Activated CD8-positive, alpha-beta memory T cell treated with anti-CD3 and anti-CD28 coated beads, Interleukin-2, amount 10 ng/mL, durations not matched to agents 7 days and 5 days (primary cell): ENCODE measurements at places on chromosomes 4 and X. TPM values are rescaled to one million over a fixed set of nuclear protein-coding genes. Genes with fewer than 3 reads are reported as not detected.

- no peak for DNase-seq
Observed at GRCh38 chr4:41209187-41209586, 5.2 kb downstream of the APBB2 start.

The CFI gene
- 0.26 TPM for total RNA-seq

The PCYT1B gene
- 0.23 TPM for total RNA-seq

DNA sequence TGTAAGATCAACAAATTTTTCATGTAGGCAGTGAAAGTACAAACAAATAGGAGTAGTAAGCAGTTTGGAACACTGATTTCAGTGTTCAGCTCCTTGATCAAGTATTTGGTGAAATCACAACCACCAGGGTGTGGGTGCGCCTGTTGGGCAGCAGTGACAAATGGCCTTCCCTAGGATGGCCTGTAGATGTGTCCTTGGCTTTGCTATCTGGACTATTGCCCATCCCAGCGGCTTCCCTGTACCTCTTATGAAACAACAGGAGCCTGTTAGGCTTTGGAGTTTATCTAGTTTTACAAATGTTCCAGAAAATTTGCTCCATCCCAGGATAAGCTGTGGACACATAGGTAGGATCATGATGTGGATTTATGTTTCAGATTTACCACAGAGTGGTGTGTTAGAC is 216.8 kb upstream of the FAT1 start:
- DNase-seq, result no peak

DNA sequence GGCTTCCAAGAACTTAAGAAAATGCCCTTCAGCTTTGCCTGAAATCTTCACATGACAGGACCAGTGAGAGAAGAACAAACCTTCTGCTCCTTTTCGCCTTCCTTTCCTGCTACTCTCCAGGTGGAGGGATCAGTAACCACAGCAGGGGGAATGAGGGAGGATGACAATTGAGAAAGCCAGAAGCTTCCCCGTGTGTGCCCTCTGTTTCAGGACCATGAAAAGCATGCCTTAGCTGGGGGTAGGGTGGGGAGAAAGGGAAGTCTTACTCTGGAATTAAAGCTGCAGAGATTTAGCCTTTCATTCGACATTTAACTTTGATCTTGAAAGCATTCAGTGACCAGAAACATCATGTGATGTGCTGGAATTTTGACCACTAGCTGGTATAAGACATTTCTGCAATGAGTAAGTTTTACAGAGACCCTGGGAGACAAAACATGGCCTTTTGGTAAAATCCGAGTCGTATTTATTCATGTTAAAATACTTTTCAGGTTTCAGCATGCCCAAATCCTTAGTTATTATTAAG is 10.6 kb upstream of the PUDP start:
- DNase-seq, result no peak

DNA sequence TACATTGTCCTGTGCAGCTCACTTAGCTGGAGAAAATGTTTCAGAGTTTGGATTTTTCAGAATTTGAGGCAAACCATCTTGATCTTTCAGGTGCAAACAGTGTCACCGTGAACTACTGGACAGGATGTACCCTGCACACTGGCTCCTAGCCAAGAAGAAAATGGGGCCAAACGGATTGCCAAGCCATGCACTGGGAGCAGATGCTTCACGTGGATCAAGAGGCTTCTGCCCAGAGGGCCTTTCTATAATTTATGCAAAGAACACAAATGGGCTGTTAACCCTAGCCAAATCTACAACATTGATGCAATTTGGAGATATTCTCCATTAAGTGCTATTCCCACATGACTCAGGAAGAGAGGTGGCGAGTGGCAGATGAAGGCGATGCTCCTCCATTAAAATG is 46.9 kb upstream of the ATP8A1 start:
- DNase-seq, result no peak

GRCh38 chr4:117370944-117371668 is 285.7 kb upstream of the TRAM1L1 start:
- DNase-seq, result no peak

DNA sequence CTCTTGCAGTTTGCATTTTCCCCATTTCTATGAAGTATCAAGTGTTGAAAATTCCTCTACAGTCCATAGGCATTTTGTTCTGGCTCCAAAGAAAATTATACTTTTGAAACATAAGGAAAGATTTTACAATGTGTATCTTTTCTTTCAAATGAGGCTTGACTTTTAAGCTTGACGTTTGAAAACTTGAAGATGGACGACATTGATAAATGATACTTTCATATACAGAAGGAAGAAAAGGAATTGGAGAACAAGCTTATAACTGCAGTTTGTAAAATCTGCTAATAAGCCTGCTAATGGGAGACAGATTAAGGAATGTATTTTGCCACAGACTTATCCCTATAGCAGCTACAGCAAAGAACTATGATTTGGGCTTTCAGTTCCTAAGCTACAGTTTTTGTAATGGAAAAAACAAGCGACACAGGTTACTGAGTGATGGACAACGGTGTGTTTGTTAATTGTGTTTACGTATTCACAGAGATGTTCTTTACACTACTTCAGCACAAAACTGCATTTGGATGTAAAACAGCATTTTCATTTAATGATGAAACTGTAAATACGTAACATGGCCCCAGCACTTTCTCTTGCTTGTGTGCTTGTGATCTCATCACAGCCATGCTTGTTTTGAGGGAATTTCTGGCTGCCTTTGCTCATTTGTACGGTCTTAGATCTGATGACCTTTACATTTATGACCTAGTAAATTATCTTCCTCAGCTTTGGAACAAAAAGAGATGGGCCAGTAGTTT is 83.2 kb upstream of the FAT1 start:
- DNase-seq, result no peak

GRCh38 chr4:129707949-129708348 is 612.0 kb downstream of the C4orf33 start:
- no peak for DNase-seq

DNA sequence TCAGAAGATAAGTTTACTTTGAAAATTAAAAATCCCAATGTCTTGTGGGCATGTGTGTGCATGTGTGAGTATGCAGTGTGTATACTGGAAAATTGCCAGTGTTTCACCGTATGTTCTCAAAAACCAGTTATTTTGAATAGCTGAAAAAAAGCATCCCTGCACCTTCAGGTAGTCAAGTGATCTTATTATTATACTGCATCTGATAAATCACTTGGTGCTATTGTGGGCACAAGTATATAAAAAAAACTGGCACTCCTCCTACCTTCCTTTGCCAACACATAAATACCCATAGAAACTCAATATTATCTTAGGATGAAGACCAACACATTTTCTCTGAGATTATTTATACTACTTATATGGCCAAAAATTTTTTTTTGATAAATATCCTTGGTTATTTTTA is 91.5 kb upstream of the MAP9 start:
- DNase-seq, result no peak

The OPRPN gene
- total RNA-seq, result not detected

The LIMCH1 gene
- total RNA-seq, result not detected

DNA sequence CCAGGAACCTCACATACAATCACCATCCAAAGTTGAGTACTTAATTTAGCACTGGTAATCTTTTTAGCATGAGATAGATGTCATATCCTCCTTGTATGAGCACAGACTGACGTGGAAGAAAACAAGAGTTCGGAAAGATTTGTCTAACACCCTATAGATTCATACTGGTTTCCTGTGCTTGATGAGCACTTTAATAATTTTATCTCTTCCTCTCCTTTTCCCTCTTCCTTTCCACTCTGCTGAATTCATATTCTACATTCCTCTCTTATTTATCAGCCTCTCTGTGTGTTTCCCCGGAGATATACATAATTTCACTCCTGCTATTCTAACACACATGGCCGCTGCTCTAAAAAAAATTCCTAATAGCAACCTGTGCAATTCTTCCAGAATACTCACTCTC is 273.9 kb downstream of the AFF2 start:
- DNase-seq, result no peak
